Activated CD8-positive, alpha-beta memory T cell treated with anti-CD3 and anti-CD28 coated beads, Interleukin-2, amount 50 U/mL, for 48 hours (primary cell): ENCODE measurements at places on chromosomes 2 and 18.
A peak's percentile ranks its signal among the peaks of the same experiment; 100 is the strongest.

- DNase-seq = no peak
Measured at GRCh38 chr2:136770384-136770783, 5.0 kb downstream of the THSD7B start.

DNA sequence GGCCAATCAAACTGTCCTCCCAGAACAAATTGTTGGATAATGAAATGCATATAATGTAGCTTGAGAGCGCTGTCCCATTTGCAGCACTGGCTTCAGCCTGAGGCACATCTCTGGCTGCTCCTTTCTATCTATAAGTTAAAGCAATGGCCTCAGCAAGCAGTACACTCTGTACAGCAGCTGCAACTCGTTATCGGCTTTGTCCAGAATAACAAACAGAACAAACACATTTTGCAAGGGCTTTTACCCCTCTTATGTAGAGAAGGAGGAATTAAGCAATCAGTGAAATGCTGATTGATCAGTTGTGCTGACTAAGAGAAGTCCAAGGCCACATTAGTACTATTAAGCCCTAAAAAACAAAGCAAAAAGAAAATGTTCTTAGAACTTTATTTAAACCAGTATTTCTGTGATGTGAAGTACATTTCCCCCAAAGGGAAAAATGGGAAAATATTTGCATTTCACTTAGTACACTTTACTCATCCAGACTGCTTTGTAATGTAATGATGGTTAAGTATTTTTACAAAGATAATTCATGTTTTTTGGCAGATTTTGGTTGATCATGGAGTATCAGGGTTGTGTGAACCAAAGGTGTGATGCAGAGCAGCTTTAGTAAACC, 15.0 kb upstream of the CPS1 start:
- DNase-seq = no peak

- no peak for DNase-seq
Measured at GRCh38 chr2:71526975-71527374, 73.6 kb downstream of the DYSF start.

DNA sequence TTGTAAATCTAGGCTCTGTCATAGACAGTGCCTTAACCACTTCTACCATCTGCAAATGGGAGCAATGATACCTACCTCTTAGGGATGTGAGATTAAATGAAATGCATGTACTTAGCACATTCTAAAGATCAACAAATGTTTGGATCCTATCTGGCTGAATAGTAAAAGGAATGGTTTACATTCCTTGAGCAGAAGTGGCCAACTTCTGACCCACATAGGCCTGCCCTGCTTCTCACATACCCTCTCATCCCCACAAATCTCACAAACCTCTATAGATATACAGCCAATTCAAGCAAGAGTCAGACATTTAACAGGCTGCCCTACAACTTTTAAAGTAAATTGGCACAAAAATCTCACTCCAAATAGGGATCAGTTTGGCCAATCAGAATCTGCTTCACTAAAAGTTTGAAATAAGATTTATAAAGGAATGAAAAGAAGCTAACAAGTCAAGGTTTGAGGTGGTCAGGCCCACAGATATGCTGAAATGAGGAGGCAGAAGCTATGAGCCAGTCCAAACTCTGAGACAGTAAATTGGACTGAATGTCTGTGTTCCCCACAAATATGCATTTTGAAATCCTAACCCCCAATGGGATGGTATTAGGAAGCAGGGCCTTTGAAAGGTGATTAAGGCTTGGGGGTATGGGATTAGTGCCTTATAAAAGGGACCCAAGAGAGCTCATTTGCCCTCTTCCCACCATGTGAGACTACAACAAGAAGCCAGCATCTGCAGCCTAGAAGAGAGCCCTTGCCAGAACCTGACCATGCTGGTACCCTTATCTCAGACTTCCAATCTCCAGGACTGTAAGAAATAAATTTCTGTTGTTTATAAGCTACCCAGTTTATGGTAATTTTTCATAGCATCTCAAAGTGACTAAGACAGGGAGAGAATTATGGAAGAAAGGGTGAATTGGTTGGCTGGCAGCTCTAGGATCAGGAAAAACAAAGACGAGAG, 227.8 kb upstream of the RBMS1 start:
- DNase-seq = no peak

GRCh38 chr2:62016957-62017356, 111.5 kb downstream of the COMMD1 start:
- DNase-seq = no peak

- no peak for DNase-seq
Measured at GRCh38 chr2:74042606-74043005, 57.9 kb downstream of the TET3 start.

GRCh38 chr2:229489016-229489415, 217.9 kb upstream of the PID1 start:
- no peak for DNase-seq

GRCh38 chr2:152694161-152694661, 23.1 kb downstream of the PRPF40A start:
- DNase-seq = peak; percentile 61

GRCh38 chr2:69789175-69789721, 40.2 kb upstream of the GMCL1 start:
- DNase-seq = no peak

DNA sequence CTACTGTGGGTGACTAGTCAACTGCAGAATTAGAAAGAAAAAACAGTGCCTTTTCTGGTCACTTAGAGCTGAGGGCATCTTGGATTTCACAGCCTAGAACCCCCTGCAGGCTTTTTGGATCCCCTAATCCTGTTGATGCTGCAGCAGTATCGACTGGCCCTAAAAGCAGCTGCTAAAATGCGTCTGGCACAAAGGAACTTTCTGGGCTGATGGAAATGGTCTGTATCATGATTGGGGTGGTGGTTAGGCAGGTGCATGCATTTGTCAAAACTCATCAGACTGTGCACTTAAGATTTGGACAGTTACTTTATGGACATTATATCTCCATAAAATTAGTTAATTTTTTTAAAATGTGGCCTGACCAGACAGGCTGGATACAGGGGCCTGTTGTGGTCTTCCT, 149.8 kb downstream of the KLHL29 start:
- no peak for DNase-seq

- DNase-seq = no peak
Measured at GRCh38 chr18:24246143-24246542, 107.3 kb downstream of the CABYR start.

DNA sequence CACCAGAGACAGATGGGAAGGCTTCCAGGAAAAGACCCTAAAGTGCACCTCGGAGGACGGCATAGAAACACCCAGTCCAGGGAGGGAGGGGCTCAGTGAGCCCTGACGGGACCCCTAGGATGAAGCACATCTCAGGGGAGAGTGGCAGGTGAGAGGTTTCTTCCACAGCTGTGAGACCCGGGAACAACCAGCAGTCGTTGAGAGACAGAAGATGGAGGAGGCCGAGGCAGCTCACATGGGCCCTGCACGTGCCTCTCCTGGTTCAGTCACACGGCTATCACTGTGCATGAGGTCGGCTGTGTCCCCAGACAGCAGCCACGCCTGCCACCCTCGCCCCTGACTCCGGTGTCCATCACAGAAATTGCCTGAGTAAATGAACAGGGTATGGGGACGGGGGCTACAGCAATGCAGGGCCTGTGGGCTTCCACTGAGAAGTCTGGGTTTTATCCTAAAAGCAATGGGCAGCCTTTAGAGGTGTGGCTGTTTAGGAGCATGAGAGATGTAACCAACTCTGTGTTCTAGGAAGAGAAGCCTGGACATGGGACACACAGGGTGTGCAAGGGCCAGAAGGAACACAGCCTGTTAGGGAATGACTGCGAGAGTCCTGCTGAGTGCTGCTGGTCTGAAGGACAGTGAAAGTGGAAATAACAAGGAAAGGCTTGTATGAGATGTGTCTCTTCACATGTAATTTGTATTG, 102.0 kb downstream of the TMEM18 start:
- no peak for DNase-seq

- DNase-seq = no peak
Measured at GRCh38 chr2:53233759-53234547, 533.7 kb upstream of the CHAC2 start.

DNA sequence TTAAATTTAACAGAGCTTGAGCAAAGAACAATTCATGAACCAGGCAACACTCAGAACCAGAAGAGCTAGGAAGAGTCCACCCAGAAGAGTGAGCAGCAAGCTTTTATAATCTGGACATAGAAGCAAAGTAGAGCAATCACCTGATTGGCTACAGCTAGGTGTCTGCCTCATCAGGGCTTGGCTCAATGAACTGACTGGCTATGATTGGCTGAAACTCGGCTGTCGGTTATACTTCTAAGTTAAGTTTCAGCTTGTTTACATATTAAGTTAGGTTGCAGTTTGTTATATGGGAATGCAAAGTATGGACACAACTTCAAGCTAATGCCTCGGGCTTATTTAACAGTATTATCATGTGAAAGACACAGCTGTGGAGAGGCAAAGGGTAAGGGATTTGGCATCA, 63.2 kb upstream of the NABP1 start:
- DNase-seq = no peak

- DNase-seq = no peak
Measured at GRCh38 chr18:55861266-55861665, 273.3 kb upstream of the TCF4 start.

- DNase-seq = no peak
Measured at GRCh38 chr2:126797622-126798275, 100.9 kb upstream of the TEX51 start.

GRCh38 chr2:128556633-128557032, 238.0 kb upstream of the HS6ST1 start:
- DNase-seq = no peak

GRCh38 chr2:200829258-200829655, 17.5 kb downstream of the BZW1 start:
- no peak for DNase-seq

DNA sequence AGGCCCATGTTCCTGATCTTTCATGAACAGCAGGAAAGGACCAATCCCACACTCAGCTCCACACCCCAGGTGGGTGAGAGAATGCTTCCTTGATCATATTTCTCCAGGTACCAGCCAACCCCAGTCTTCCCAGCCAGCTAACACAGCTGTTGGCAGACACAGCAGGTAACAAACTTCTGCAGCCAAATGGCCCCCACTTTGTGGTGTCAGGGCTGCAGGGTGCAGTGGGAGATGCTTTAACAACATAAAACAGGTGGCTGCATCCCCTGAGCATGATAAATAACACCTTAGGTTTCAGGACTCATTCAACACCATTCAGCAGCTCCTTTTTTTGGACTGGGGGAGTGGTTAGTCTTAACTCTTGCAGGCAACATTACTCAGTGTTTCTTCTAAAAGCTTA, 76.7 kb upstream of the ACAA2 start:
- no peak for DNase-seq

GRCh38 chr2:223720367-223720766, 117.0 kb downstream of the AP1S3 start:
- no peak for DNase-seq

DNA sequence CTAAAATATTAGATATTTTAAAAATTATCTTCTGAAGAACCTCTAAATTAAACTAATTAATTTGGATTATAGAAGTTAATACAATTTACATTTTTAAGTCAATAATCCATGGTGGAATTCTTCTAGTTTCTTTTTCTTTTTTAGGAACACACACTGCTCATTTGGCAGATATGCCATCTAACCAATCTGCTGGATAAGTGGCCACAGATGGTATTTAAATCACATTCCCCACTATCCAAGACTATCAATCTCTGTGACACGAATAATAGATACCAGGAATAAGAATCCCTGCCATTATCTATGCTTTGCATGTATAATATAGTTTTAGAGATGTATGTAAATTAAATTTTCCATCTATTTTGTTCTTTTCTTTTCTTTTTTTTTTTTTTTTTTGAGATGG, 58.5 kb downstream of the CABYR start:
- no peak for DNase-seq

GRCh38 chr18:44677933-44678332, 2.8 kb upstream of the SETBP1 start:
- no peak for DNase-seq

DNA sequence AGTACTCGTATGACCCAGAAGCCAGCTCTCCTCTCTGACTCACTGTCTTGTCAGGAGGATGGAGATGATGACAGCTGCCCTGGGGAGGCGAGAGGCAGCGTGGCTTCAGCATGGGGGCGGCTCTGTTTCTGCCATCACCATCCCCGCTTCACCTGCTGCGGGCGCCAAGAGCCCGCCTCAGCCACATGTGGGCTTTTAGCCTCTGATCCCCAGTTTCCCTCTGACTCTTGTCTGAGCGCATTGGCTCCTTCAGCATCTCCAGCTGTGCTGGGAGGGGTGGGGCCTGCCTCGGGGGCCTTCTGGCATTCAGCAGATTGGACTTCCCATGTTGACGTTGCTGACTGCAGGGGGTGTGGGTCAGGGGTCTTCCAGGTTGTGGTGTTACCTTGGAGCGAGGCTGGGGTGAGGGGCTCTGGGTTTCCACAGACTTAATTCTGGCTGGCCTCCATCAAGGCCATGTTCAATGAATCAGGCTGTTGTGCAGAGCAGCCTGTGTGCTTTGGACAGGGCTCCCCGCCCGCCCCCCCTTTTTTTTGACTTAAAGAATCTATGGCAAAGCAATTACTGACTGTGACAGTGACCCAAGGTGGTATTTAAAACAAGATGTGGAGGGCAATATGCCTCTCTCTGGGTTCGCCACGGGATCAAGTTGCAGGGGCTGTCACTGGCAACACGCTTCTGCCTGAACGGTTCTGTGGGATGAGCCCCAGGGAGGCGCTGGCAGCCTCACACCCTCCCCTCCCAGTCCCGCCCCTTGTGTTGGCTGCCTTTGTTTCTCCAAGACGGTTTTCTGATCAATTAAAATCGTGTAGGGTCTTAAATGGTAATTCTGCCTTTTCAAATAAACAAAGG, 228.3 kb downstream of the LDLRAD4 start:
- DNase-seq = peak; percentile 76

DNA sequence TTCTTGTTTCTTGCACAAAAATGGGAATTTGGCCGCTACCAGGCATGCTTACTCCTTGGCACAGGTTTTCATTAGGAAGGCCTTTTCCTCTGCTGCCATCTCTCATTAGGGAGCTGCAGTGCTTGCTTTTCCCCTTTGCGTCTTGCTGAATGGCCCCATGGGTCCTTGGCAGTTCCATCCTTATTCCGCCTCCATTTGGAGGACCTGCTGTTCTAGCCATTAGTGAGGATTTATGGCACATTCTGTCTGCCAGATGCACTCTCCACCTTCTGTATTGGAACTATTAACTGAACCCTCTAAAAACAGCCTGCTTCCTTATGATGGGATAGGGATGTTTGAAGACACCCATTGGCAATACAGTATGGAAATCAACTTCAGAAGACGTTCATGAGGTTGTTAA, 103.5 kb upstream of the NOSTRIN start:
- DNase-seq = no peak

GRCh38 chr2:73640511-73640911, 1.7 kb downstream of the NAT8 start:
- no peak for DNase-seq

DNA sequence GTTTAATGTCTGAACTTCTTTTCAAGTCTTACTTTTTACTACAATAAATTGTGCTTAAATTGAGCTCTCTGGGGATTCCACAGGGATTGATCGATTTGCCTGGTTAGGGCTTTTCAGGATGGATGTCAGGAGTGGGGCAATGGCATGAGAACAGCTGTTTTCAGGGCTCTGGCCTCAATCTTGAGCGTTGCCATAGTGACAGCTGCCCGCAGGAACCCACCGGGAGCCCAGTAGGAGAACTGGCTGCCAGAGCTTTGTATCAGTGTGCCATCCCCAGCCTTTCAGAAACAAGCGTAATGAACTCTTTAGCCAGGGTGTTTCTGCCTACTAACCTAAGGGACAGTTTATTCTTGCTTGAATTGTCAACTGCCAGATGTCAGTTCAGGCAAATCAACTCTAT, 93.5 kb downstream of the GALNT3 start:
- no peak for DNase-seq

GRCh38 chr2:48049371-48049770, 143.1 kb upstream of the FBXO11 start:
- no peak for DNase-seq

- no peak for DNase-seq
Measured at GRCh38 chr2:220682616-220683015, 889.5 kb downstream of the EPHA4 start.

- DNase-seq = no peak
Measured at GRCh38 chr18:35042389-35043071, 1.3 kb downstream of the MAPRE2 start.
